ENCODE measurements at places on chromosomes 1 and 21. TPM values are rescaled to one million over a fixed set of nuclear protein-coding genes. Genes with fewer than 3 reads are reported as not detected.

Gene LRRC53
- under 0.01 TPM for total RNA-seq

Gene PRELP
- 0.41 TPM for total RNA-seq

DNA sequence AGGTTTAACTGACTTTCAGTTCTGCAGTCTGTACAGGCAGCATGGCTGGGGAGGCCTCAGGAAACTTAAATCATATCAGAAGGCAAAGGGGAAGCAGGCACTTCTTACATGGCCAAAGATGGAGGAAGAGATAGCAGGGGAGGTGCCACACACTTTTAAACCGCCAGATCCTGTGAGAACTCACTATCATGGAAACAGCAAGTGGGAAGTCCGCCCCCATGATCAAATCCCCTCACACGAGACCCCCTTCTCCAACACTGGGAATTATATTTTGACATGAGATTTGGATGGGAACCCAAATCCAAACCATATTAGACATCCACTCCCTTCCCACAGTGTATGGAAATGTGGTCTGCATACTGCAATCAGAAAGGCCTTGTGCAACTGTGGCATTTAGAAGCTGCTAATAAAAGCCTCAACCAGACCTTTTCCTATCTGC, 148.2 kb downstream of the FCRL5 start:
- no peak for DNase-seq

- no peak for DNase-seq
Observed at GRCh38 chr1:58183286-58183685, 363.2 kb downstream of the OMA1 start.

GRCh38 chr1:84272401-84272800, 29.1 kb upstream of the SAMD13 start:
- DNase-seq = no peak

DNA sequence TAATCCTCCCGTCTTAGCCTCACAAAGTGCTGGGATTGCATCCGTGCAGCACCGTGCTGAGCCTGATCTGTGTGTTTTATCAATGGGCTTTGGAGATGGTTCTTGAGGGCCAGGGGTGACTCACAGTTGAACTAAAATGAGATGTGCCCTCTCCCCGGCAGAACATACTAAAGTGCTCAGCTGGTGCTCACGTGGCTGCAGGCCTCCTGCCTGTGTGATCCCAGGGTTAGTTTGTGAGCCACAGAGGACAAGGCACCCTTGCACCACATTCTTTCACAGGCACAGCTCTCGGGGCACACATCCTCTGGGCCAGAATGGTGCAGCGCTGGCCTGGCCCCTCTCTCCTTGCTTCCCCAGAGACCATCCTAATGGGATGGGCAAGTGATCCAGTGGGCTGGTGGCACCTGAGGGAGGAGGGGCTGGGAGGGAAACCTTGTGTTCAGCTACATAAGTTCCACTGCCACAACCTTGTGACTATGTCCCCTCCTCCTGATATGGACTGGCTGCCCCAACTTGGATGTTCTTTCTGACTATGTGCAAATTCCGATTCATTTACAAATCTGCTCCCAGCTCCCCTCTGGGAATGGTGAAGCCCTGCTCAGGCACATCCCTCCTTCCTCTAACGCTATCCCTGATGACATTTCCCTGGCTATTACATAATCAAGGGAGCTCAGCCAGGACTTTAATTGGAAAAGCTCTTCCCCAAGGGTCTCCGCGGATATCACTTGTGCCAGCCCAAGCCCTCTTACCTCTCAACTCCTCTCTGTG, 197.0 kb upstream of the EDN2 start:
- no peak for DNase-seq

- DNase-seq = no peak
Observed at GRCh38 chr1:178727014-178727895, 2.2 kb downstream of the RALGPS2 start.

- no peak for DNase-seq
Observed at GRCh38 chr1:230992100-230992774, 13.3 kb downstream of the ARV1 start.

DNA sequence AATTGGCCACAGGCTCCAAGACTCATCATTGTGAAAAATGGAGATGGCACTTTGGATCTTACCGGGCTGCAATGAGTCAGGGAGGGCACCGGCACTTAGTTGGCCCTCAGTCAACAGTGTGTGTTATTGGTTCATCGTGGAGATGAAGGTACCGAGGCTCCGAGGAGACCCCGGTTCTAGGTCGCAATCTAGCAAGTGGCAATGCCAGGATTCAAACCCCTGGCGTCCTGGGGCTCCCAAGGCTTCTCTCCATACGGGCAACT, 49.0 kb upstream of the ACOT11 start:
- no peak for DNase-seq

- peak; percentile 29 for DNase-seq
Observed at GRCh38 chr1:225998560-225999226, 450 bp downstream of the SDE2 start.

Measured in frontal cortex (tissue), 4 donors.